ENCODE measurements at places on chromosomes 1 and 21.

DNA sequence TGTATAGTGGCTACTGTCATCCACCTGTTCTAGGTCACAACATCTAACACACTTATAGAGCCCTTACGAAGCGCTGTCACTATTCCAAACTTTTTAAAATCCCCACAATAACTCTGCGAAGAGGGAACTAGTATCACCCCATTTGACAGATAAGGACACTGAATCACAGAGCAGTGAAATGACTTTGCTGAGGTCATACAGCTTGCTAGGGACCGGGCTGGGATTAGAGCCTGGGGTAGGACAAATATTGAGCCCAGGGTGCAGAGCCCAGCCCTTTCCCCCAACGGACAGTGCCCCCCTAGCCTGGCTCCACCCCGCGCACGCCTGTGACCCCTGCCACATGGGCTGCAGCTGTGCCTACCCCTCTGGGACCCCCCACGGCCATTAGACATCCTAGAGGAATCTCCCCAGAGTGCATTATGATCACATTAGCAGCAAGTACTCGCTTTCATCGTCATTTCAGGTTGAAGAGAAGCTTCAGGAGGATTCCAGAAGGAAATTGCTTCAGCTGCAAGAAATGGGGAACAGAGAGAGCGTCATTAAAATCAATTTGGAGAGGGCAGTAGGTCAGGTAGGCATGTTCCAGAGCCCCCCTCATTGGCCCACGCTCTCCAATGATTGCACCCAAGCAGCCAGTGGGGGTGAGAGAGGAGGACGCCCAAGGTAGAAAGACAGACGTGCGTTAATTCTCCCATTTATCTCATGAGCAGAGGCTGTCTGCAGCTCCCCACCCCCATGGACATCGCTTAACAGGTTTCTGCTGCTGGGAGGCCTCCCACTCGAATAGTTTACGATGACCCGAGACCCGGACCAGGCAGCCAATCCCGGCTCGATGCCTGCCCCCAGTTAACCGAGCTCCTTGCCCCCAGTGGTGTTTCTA lies 77.2 kb downstream of the FHAD1 start:
- DNase-seq = no peak

GRCh38 chr1:162367073-162367472 lies 9.6 kb downstream of the SPATA46 start:
- DNase-seq = no peak

DNA sequence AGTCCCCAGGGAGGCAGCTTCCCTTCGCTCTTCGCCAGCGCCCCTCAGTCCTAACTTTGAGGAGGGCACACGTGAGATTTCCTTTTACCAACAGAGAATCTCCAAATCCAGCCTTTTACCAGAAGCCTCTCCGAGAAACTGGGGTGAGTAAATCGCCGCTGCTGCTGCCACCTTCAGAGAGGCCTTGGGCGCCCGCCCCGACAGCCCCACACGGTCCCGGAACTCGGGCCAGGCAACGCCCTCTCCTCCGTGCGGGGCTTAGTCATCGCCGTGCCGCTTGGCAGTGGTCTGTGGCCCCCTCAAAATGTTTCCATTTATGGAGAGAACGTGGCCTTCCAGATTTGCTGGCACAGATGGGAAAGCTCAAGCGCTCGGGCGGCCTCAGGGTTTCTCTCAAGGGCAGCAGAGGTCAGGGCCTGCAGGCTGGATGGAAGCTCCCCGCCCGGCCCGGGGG lies 41.4 kb upstream of the COL6A2 start:
- DNase-seq = peak; percentile 62

DNA sequence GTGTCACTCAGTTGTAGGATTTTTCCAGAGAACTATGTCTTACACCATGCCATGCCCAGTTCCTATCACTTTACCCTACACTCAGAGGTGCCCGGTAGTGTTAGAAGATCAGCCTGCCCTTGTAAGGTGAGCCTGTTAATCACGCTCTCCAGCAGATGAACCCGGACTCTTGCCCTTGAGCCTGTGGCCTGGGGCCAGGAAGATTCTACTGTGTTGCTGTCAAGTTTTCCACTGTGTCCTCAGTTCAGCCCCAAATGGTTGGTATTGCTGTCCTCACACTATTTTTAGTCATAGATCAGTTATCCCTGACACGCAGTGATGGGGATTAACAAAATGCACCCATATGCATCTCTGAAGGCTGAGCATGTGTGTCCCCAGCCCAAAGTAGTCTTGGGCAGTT lies 105.0 kb upstream of the SPAG17 start:
- no peak for DNase-seq

- no peak for DNase-seq
Measured at GRCh38 chr1:29592731-29593130, 356.4 kb downstream of the PTPRU start.

DNA sequence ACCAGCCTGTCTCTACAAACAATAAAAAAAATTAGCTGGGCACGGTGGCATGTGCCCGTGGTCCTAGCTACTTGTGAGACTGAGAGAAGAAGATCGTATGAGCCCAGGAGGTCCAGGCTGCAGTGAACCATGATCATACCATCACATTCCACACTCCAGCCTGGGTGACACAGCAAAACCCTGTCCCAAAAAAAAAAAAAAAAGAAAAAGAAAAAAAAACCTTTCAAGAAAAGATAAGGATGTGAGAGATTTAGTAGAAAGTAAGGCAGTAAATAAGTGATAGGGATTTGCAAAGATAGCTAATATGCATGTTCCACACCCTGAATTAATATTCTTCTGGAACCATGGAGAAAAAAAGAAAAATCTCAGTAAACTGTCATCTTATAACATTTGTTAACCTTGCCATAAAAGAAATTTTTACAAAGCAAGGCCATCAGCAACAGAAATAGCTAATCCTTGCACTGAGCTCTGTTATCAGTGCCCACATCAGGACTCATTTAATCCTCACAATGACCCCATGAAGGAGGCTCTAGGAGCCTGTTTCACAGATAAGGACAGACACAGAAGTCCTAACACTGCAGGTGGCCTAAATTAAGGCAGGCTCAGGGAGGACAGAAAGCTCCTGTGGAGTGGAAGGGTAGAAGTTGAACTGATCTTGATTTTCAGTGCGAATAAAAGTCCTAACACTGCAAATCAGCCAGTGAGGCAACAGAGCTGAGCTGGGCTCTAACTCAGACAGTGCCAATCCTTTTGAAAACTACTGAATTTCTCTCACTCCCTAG lies 7.6 kb downstream of the GNB1 start:
- DNase-seq = no peak

GRCh38 chr1:67793562-67793961 lies 39.7 kb downstream of the GNG12 start:
- no peak for DNase-seq
